Retina (tissue), 1 donor: ENCODE measurements at places on chromosomes 13 and 19.

DNA sequence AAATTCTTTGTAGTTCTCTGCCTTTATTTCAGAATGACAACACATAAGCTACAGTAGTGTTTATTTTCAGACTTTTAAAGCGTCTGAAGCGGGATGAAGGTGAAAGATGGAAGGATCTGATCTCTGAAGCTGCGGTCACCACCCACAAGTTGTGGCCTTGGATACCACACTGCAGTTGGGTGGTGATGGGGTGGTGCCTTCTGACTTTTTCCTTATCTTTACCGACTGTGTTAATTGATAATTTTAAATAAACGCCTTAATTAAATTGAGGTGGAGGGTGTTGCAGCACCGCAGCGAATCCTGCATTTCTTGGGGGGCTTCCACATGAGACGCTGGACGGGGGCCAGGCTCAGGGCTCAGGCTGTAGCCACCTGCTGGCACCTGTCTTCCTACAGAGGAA lies 1.3 kb downstream of the TFDP1 start:
- DNase-seq: no peak

DNA sequence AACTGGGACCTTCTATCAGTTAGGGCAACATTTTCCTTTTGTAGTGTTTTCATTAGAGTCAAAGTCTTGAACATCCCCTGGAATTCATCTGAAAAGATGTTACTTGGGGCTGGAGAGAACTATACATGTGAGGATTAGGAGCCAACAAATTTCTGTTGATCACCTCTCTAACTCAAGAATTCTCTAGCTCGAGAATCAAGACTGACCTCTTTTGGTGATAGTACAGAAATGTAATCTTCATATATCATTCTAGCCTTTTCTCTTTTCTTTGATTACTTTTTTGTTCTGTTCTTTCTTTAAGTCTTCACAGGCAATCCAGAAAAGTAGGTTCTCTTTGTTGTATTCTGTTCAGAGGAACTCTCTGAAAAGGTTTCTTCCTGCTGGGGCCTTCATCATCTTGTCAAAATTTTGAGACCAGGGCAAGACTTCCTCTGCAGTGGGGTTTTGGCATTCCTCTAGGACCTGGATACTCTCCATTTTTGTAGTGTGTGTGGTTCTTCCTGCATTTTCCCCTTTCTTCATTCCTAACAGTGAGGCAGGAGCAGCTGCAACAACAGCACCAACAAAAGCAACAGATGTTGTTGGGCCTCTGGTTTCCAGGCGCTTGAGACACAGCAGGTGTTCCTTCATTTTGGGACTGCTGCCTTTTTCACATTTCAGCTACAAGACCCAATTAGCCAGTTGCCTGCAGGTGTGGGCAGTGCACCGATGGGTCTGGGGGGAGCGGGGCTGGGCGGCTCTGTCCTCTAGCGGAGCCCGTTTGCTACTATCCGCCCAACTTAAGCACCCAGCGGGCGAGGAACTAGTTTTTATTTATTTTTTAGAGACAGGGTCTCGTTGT lies 26.2 kb downstream of the ELF1 start:
- DNase-seq: no peak

DNA sequence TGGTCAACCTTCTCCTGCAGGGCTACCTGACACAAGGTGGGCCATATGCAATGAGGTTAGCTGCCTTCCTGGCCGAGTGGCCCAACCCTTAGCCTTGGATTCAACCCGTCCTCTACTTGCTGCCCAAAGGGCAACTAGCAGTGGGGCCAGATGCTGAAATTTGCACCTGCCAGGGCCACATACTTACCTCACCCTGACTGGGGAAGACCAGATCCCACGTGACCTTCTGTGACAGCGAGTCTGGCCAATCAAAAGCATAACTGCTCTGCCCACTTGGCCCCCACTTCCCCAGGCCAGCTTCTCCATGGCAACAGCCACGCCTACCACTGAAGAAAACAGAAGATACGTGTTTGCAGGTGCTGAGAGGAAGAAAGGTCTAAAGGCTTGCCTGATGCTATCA lies 10.9 kb downstream of the PEG3 start:
- no peak for DNase-seq

DNA sequence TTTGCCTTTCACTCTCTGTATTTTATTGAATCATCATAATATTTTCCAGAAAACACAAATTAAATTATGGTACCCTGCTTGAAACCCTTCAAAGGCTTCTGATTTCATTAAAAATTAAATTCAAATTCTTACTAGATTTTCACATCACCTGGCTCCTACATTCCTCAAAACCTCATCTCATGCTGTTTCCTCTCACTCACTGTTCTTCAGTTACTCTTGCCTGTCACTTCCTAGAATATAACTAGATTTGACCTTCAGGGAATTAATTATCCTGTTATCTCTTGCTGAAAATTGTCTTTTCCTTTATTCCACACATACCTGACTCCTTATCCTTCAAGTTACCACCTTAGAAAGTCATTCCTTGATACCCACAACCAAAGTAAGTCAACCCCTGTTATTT lies 2294.7 kb downstream of the PCDH9 start:
- DNase-seq: no peak

DNA sequence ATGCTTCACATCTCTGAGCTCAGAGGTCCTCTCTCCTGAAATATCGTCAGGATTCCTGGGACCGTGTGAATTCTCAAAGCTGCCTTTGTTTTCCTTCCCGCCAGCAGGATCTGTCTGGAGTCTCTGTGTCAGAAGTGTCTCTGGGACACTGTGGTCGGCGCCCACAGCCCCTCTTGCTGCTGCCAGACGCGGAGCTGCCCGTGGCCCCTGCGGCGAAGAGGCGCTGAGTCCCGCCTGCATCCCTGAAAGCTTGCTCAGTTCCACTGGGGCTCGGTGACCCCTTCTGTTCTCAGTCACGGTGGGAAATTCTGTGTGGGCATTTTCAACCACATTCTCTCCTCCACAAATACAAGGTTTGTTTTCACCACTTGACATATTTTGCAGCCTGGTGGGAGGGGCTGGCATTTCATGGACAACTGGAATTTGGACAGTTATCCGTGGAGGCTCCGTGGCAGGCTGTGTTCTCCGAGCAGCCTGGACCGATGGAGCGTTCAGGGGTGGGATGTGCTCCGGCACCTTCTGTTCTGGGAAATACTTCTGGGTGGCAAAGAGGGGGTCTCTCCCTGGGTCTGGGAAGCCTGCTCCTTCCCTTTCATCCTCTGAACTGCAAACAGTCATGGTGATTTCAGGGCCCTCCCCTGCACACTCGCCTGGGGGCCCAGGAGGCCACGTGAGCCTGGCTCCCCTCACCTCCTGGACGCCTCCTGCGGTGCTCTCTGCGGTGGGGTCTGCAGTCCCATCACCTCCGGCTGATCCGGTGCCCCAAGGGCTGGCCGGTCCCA lies 42.6 kb upstream of the GRTP1 start:
- DNase-seq: no peak

GRCh38 chr19:18364826-18365528 lies 21.0 kb upstream of the GDF15 start:
- no peak for DNase-seq

GRCh38 chr13:99484473-99484872 lies 16.8 kb upstream of the TM9SF2 start:
- DNase-seq: no peak

DNA sequence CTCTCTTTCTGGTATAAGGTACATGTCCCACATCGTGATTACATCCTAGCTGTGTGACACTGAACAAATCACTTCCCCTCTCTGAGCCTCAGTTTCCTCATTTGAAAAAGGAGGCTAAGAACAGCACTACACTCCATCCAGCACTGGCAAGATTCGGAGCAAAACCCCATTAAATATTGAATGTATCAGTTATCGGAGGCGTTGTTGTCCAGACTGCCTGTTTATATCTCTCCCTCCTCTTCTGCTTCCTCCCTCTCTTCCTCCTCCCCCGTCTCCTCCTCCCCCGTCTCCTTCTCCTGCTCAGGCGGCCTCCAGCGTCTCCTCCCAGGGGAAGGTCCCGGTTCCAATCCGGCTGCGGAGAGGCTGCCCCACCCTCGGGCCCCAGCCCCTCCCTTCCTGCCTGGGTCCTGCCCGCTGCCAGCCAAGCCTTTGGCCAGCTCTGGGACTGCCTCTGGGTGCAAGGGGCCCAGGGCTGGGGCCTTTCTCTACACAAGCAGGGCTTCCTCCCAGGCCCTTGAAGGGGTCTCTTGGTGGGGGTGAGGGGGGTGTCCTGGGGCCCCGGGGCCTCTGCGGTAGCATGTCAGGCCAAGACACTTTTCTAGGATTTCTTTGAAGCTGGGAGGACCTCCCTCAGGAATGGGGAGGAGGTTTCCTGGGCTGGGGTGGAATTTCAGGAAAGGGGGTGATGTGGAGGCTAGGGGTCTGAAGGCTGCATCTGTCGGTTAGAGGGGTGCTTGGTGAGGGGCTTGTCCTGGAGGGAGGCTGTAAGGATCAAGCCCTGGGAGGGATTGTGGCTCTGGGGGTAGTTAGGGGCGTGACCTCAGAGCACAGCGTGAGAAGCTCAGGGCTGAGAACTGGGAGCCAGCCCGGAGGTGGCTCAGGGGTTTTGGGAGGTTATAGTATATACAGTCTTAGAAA lies 1.9 kb downstream of the RRAS start:
- DNase-seq: peak; percentile 35

DNA sequence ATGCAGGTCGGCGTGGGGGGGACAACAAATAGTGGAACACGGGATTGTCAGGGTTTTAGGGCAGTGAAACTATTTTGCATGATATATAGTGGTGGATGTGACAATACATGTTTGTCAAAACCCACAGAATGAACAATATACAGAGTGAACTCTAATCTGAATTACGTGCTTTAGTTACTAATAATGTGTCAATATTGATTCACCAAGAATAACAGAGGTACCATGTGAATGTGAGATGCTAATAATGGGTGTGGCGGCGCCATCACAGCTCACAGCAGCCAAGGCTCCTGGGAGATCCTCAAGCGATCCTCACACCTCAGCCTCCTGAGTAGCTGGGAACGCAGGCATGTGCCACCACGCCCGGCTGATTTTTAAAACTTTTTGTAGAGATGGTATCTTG lies 12.9 kb downstream of the ELAVL1 start:
- DNase-seq: no peak

GRCh38 chr13:77946522-77946921 lies 27.9 kb upstream of the EDNRB start:
- DNase-seq: no peak

GRCh38 chr13:62839338-62839737 lies 1423.7 kb upstream of the PCDH20 start:
- DNase-seq: no peak

DNA sequence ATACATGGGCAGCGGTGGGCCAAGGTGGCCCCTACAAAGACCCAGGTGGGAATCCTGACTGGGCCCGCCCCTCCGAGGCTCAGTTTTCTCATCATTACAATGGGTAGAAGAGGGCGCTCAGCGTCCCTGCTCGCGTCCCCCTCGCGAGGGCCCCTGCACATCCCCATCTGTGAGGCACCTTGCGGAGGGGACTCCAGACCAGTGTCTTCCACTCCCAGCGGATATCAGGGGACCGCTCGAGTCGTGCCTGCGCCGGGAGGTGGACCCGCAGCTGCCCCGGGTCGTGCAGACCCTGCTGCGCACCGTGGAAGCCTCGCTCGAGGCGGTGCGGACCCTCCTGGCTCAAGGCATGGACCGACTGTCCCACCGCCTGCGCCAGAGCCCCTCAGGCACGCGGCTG lies 15.3 kb upstream of the COLGALT1 start:
- DNase-seq: peak; percentile 22

DNA sequence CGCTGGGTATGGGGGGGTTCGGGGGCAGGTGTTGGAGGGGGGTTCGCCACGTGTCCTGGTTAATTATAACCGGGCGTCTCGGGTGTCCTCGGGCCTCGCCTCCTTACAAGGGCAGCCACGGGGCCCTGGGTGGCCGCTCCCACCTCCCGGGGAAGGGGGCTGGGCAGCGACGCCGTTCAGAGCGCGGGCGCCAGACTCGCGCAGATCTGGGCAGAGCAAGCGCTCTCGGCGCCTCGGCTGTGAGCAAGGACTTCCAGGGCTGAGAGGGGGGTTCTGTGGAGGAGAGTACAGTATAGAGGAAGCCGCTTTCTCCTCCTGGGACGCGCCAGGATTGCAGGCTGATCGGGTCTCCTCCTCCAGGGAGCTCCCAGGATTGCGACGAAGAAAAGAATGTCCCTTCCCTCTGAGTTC lies 1.0 kb upstream of the CKM start:
- DNase-seq: peak; percentile 55

GRCh38 chr19:51398096-51398704 lies 7.8 kb upstream of the C19orf84 start:
- DNase-seq: no peak

DNA sequence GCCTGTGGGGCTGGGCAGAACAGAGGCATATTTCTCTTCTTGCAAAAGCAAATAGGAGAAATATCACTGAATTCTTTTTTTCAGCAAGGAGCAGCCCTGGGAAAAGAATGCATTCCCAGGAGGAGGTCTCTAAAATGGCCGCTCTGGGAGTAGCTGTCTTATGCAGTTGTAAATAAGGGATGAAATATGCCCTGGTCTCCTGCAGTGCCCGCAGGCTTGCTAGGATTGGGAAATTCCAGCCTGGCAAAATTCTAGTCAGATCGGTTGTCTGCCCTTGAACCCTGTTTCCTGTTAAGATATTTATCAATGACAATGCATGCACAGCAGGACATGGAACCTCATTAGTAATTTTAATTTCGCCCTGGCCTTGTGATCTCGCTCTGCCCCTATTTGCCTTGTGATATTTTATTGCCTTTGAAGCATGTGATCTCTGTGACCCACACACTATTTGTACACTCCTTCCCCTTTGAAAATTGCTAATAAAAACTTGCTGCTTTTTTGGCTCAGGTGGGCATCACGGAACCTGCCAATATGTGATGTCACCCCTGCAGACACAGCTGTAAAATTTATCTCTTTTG lies 1993.2 kb downstream of the PCDH9 start:
- DNase-seq: no peak

GRCh38 chr13:27379694-27380641 lies 44.5 kb upstream of the GTF3A start:
- peak; percentile 69 for DNase-seq

DNA sequence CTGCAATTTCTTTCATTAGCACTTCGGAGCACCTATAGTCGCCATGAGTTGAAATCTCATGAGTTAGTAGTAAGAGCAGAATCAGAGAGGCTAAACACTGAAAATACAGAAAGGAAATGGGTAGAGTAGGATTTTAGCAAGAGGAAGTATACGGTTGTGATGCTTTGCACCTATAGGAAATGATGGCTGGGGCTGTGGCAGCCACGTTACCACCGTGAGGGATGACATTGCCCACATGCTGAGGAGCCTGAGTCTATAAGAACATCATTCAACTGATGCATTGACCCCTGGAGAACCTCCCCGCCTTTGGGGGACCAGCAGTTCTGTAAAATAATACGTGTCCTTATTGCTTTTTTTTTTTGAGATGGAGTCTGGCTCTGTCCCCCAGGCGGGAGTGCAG lies 20.4 kb downstream of the FAM187B start:
- DNase-seq: no peak

GRCh38 chr19:7788933-7789323 lies 25.9 kb downstream of the CLEC4M start:
- no peak for DNase-seq
